Occipital lobe (tissue), 3 donors: ENCODE measurements at places on chromosomes 12 and 14. TPM values are rescaled to one million over a fixed set of nuclear protein-coding genes. Genes with fewer than 3 reads are reported as not detected.

Gene MSRB3
- total RNA-seq = 3.9 TPM

Gene GNB3
- 0.94 TPM for total RNA-seq

Gene LRFN5
- 93.0 TPM for total RNA-seq

Gene DAO
- not detected for total RNA-seq

Gene SLC2A13
- total RNA-seq = 113 TPM

Gene AQP2
- not detected for total RNA-seq

Gene SAMD15
- total RNA-seq = 8.1 TPM

Gene RND1
- total RNA-seq = 22.9 TPM

Gene TNFAIP2
- 18.2 TPM for total RNA-seq

Gene RIMBP2
- 39.5 TPM for total RNA-seq

Gene ATL1
- total RNA-seq = 99.8 TPM

DNA sequence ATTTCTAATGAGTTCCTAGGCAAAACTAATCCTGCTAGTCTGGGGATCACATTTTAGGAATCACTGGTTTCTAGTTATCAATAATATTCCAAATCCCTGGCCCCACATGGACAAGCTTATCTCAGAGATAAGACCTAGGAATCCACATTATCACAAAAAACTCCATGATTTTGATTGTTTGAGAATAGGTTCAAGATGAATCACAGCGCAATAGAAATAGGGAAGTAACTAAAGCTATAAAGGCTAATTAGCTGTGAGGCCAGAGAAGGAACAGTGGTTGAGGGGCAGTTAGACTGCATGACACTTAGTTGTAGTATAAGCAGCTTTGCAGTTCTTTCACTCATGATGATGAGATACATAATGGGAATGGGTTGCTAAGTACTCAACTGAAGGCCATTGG is 13.1 kb upstream of the ATP5F1B start:
- no peak for DNase-seq

- DNase-seq = no peak
Measured at GRCh38 chr12:113896194-113896593, 69.9 kb downstream of the RBM19 start.

GRCh38 chr12:102475355-102475754 is 5.0 kb downstream of the IGF1 start:
- no peak for DNase-seq

GRCh38 chr12:1912580-1913376 is 5.7 kb downstream of the CACNA2D4 start:
- no peak for DNase-seq

DNA sequence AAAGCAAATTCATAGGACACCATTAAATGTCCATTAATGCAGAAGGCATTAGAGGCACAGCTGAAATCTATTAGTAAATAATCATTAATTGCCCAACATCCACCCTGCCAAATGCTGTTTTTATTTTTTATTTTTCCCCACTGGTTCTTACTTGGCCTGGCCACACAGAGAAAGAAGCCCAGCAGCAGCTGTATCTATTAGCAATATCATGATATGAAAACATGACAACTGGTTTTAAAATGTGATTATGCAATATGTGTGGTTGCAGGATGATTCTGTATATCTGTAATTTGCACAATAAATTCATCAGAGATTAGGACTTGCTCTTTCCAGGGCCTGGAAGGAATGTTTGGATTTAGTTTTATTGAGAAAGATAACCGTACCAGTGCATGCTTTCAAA is 44.9 kb downstream of the SIX6 start:
- no peak for DNase-seq

- DNase-seq = no peak
Measured at GRCh38 chr12:28586481-28586880, 396.2 kb downstream of the CCDC91 start.

GRCh38 chr12:65952737-65953209 is 128.5 kb downstream of the HMGA2 start:
- no peak for DNase-seq

DNA sequence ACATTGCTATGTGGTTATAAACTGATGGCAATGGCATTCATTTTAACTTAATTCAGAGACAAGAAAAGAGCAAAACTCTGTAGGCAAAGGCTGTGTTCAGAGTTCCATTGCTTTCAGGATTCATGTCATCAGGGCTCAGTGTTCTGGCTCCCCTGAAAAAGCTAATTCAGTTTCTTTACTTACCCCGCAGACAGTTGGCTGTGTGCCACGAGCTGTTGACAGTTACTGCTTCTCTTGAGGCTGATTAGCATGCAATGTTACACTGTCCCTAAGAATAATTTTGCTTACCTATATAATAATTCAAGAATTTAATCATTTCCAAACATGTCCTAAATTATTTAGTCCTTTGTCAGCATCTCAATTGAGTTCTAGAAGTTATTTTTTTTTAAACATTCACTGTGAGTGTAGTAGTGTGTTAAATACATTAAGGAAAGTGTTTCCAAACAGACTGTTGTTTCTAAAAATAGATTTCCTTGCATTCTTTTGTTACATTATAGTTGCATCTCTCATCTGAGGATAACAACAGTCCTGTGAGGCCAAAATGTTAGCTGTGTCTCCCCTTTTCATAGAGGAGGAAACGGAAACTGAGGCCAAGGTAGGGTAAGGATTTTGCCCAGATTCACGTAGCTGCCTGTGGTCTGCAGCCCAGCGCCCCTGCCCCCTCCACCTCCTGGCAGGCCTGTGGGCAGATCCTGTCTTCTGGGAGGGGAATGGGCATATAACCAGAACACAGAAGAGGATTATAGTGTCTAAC is 98.6 kb downstream of the PELI2 start:
- no peak for DNase-seq

DNA sequence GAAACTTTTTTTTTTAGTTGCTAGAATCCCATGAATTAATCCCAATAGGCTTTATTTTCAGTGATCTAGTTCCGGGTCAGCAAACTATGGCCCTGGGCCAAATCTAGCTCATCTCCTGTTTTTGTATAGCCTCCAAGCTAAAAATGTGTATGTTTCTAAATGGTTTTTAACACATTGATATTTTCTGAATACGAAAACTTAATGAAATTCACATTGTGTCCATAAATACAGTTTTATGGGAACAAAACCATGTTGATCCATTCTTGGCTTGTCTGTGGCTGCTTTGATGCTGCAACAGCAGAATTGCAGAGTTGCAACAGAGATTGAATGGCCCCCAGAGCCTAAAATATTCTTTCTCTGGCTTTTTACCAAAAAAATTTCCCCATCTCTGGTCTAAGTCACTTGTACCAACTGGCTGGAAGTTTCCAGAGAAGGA is 47.5 kb downstream of the ZNF664 start:
- DNase-seq = no peak

DNA sequence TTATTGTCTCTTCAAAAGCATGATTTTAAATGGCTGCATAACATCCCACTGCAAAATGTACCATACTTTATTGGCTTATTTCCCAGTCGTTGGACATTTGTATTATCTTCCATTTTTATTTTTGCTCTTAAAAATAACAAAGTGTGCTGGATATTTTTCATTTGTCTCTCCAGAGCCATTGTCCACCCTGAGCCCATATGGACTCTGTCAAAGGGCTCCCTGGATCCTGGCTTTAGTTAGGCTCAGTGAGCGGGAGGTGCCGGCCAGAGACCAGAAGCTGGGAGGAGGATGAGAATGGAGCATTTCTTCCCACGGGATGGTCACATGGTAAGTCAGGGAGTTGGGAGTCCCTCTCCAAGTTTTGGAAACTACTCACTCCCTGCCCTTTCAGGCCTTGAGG is 296.9 kb downstream of the NUAK1 start:
- no peak for DNase-seq

GRCh38 chr12:69569236-69569635 is 16.0 kb upstream of the CCT2 start:
- no peak for DNase-seq

- DNase-seq = no peak
Measured at GRCh38 chr12:105331805-105332251, 1.3 kb downstream of the C12orf75 start.

DNA sequence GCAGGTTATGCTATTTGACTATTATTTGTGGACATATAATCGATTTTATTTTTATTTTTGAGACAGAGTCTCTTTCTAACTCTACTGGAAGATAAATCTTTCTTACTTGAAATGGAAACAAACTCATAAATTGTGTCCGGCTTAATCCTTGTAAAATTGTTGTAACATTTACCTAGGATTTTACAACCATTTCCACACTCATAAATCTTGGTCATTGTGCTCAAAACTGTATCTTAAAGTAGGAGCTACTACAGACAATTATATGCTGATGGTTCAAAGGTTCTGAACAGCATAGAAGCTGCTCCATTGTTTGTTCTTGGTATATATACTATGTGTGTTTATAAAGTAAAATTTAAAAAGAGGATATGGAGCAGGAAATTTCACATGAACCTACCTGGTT is 4.6 kb upstream of the ARF6 start:
- DNase-seq = no peak

GRCh38 chr12:120399531-120399930 is 30.6 kb upstream of the MSI1 start:
- no peak for DNase-seq

DNA sequence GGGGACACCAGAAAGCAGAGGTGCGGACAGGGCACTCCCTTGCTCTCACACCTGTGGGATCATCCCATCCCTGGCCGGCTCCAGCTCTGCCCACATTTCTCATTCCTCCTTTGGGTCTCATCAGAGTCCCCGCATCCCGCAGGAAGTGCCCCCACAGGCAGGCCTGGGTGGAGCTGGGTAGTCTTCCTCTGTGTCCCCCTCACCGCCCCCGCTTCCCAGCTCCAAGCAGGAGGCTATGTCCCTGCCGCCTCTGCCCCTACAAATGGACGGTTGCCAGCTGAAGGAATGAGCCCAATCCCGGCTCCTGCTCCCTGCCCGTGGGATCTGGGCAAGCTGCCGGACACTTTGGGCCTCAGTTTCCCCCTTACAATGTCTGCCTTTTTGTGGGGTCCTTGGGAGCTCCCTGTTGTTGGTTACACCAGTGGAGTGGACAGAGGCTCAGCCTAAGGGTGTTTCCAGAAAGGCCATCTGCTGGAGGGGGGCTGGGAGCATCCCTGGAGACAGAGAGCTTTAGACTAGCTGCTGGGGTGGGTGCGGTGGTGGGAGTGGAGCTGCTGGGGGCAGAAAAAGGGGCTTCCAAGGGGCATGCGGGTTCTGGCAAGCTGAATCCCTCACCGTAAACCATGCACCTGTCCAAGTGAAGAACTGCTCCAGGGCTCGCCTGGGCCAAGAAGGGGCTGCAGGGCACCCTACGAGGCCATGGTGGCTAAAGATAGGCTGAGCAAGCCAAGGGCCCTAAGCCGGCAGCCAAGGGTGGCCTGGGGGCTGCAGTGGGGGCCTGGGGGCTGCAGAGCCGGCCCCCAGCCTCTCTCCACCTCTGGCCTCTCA is 7.9 kb upstream of the GPR132 start:
- no peak for DNase-seq

GRCh38 chr14:95529216-95529615 is 5.6 kb upstream of the GLRX5 start:
- no peak for DNase-seq

GRCh38 chr12:89278862-89279261 is 73.4 kb downstream of the DUSP6 start:
- DNase-seq = no peak

DNA sequence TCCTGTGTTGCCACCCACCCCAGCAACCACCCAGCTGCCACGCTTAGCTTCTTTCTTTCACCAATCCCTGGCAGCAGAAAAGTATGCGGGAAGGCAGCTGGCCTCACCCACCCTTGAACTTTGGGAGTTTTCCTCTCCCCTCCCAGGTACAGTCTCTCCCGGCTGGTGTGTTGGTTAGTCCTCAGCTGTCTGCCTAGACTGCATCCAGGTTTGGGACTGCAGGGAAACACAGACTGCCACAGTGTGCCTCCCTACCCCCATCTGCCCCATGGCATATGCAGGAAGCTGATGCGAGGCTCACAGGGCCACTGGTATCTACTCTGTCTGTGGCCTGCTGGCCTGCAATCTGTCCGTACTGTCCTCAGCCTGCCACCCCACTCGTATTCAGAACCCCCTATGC is 2.1 kb downstream of the CD9 start:
- DNase-seq = no peak

DNA sequence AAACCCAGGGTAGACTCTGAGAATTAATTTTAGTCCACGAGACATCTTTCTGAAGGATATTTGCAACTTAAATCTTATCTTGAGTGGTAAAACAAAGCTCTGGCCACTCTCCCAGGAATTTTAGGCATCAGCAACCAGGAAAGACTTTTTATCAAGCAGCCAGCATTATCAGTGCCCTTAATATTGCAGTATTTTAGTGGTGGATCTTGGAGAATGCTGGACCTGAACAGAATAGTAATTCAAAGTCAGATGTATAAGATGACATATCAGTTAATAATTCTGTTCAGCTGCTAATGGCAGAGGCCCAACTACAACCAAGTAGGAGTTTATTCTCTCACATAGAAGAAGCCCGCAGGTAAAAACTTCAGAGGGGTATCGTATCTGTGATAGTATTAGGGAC is 59.0 kb upstream of the CRY1 start:
- no peak for DNase-seq

DNA sequence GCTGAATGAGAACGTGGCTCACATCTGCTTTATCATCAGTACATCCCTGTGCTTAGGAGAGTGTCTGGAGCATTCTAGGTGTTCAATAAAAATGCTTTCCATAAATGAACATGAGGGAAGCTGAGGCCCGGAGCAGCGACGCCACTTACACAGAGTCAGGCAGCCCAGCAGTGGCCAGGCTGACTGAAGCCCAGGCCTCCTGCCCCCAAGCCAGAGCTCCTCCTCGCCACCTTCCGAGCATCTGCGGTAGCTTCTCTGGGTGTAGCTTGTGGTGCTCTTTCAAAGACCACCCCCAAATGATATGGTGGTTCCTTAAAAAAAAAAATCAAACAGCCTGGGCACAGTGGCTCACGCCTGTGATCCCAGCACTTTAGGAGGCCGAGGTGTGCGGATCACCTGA is 88.8 kb downstream of the FBXL14 start:
- DNase-seq = no peak

DNA sequence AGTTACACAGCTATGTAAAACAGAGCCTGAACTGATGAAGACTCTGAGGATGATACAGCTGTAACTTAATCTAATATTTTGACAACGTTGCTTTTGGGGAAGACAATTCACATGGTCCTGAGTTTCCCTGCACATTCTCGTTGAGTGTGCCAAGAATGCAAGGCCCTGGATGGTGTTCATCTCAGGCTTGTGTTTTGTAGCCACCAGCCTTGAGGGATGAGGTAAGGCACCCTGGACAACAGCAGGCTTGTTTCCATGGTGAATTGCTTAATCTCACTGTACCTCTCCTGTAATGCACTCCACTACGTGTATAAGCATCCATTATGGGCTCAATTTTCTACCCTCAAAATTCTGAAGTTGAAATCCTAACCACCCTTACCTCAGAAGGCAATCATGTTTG is 2.1 kb downstream of the CATSPERB start:
- no peak for DNase-seq

GRCh38 chr12:25958428-25959070 is at the start of gene RASSF8:
Gene RASSF8 (plus strand): TSS chr12:25958682. CDS start chr12:26055344, 96,662 bp downstream.
- DNase-seq = peak; percentile 77

- DNase-seq = no peak
Measured at GRCh38 chr12:127642208-127642607, 624.8 kb upstream of the TMEM132C start.

GRCh38 chr12:92061061-92061460 is 84.6 kb downstream of the BTG1 start:
- DNase-seq = no peak
